Articular chondrocyte of knee joint (primary cell): ENCODE measurements at places on chromosomes 16 and 17. TPM values are rescaled to one million over a fixed set of nuclear protein-coding genes. Genes with fewer than 3 reads are reported as not detected.

Gene FAM171A2
- total RNA-seq, result 0.91 and 1.2 TPM in 2 replicates

Gene LITAFD
- total RNA-seq, result not detected in 2 replicates

Gene RNFT1
- 25.7 and 26.2 TPM in 2 replicates for total RNA-seq

Gene ZNF646
- 12.4 and 13.2 TPM in 2 replicates for total RNA-seq
